ENCODE measurements at places on chromosomes 16 and 17.

- DNase-seq: no peak
Measured at GRCh38 chr16:47567321-47567720, 106.2 kb downstream of the PHKB start.

DNA sequence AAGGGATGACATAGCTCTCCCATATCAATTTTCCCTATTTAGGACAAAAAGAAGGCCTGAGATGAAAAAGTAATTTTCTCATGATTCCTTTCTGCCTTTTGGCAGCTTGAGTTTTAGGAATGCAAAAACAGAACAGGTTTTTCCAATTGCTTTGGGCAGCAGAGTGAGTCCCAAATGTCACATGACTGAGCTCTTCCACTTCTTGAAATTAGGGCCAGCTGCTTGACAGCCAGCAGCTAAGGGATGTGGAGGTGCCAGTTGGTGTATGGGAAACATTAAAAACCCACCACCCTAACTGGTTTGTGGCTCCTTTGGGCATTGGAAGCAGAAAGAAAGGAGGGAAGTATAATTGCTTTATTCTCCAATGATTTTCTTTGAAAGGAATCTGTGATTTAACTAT is 133.8 kb upstream of the FAM20A start:
- DNase-seq: no peak

DNA sequence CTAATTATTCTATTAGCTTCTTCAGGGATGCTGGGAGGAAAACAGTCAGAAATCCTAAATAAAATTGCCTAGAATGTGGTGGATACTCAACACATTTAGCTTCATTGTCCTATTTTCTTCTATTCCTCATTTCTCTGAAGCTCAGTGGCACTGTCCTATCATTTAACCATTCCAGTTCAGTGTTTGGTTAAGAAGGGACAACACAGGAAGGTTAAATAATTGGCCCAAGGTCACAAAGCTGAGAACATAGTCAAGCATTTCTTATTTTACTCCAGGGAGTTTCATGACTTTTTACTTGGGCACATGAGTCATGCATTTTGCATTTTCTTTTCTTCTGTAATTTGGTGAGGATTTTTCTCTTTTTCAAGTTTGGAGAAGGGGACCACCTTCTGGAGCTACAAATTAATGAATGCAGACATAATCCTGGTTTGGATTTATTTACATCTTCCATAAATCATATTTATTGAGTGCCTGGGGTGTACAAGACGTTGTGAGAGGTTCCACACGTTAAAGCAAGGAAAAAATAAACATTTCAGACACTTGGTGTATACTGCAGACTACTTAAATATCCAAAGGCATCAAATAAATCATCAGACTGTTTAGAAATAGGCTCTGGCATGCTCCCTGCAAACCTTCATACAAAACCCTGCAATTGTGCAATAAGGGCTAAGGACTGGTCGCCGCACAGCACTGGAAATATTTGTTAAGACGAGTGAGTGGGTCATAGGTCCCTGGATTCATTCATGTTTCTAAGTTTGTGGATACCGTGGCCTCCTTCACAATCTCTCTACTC is 263.9 kb downstream of the MAF start:
- no peak for DNase-seq

GRCh38 chr17:75738218-75738802 is 17.1 kb downstream of the ITGB4 start:
- no peak for DNase-seq

- no peak for DNase-seq
Measured at GRCh38 chr16:68644296-68644695, 814 bp upstream of the CDH3 start.

DNA sequence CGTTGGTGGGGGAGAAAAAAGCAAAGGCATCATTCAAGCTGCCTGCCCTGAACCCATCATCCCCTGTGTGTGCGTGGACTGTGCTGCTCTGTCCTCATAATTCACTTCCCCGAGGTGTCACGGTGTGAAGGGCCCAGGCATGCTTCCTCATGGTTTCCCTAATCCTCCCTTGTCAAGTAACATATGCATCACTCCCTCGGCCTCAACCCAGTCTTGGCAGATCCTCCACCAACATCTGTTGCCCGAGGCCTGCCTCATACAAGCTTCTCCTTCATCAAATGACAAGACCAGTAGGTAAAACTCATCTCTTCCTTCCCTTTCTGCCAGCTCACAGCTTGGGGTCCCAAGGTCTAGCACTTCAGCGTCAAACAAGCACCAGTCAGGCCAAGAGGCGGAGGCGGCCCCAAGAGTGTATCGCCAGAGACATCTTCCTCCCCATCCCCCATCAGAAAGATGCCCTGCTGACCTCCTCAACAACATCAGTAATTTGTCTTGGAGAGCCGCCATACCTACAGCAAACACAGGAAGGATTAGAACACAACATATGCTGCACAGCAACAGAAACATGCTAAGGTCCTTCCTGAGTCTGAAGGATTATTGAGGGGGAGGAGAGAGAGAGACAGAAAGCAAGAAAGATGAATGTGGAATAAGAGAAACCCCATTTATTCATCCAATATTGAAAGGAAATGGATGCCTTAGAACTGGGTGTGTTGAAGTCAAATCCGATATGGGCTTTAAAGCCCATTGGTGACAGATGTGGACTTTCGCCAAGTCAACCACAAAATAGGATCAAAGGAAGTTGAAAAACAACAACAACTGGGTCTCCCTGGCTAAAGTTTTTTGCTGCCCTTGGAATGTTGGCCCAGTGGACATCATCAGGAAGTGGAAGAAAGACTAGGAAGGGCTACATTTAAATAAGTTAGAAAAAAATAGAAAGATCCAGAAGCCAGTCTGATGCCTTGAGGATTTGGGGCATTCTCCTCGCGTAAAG is 38.4 kb downstream of the SOX9 start:
- no peak for DNase-seq

DNA sequence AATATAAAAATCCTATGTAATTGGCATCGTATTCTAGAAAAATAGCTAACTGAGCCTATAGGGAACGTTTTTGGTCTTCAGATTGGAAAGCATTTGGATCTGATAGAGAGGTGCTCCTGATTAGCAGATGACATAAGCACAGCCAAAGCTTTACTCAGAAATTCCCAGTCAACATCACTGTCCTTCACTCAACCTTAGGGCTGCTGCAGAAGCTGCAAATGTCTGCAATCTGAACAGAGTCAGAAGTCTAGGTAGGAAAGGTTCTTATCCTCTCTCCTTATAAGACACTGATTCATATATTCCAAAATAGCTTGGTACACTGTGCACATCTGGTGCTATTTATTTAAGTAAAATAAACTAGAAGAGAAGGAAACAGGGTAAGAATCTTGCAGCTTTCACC is 19.2 kb downstream of the STRADA start:
- no peak for DNase-seq

DNA sequence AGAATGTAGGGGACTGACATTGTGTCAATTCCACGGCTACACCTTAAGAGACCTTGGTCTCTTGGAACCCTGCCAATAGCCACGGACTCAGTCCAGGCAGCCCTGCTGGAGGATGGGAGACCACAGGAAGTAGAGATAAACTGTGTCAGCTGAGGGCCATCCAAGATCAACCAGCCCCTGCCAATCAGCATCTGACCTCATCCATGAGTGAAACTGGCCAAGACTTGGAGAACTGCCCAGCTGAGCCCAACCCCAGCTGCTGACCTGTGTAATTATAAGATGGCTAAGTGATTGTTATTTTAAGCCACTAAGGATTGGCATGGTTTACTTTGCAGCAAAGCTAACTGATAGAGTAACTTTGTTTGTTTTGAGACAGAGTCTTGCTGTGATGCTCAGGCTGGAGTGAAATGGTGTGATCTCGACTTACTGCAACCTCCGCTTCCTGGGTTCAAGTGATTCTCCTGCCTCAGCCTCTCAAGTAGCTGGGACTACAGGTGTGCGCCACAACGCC is 13.3 kb upstream of the YWHAE start:
- DNase-seq: no peak

All from stimulated activated CD8-positive, alpha-beta memory T cell treated with anti-CD3 and anti-CD28 coated beads, Interleukin-7, amount 100 ng/mL, for 4 hours (primary cell).